Endodermal cell (in vitro differentiated cells): ENCODE measurements at places on chromosomes 1 and 21. TPM values are rescaled to one million over a fixed set of nuclear protein-coding genes. Genes with fewer than 3 reads are reported as not detected.
A peak's percentile ranks its signal among the peaks of the same experiment; 100 is the strongest.

Gene LRRIQ3
- total RNA-seq, result 0.54 to 1.6 TPM (median 1.2 TPM) in 3 replicates

DNA sequence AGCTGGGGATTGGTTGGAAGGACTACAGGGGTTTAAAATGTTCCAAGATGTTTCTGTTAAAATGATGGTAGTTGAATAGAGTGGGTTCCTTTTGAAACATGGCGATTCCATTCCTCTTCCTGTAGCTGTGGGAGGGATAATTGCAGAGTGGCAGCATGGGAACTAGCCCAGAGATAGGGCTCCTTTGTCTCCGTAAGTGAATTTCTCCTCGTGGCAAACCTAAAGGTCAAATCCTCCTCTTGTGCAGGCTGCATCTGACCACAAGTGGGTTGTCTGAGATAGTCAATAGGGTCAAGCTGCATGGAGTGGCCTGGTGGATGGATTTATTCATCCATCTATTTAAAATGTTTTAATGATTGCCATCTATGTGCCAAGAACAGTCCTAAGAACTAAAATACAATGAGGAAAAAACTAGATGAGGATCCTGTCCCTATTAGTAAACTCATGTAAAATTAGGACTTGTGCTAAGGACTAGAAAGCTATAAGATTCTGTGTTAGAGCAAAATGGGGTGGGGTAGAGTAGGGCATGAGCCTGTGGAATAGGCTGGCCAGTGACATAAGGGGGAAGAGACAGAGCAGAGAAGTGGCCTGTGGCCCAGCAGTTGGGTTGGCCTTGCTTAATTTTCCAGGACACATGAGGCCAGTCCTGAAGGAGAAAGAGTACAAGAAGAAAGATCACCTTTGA is 89.1 kb upstream of the IVNS1ABP start:
- no peak for DNase-seq

DNA sequence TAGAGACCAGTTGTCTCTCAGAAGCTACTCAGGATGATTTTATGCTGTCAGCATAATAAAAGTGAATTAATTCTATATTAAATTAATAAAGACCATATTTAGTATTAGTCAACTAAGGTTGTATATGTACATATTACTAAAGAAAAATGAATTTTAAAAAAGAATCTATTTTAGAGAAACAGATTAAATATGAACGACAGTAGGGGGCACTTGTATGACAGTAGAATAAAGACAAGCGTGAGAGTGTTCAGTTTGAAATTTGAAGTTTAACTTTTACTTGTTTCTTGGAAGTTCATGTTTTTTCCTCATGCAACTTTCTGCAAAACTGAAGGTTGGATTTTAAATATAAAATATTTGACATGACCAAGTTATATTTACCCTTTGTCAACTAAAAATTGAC is 67.9 kb upstream of the MACF1 start:
- DNase-seq, result no peak

Gene GUCA2A
- total RNA-seq, result 1.0 to 1.4 TPM in 2 of 3 replicates, not detected in the other

DNA sequence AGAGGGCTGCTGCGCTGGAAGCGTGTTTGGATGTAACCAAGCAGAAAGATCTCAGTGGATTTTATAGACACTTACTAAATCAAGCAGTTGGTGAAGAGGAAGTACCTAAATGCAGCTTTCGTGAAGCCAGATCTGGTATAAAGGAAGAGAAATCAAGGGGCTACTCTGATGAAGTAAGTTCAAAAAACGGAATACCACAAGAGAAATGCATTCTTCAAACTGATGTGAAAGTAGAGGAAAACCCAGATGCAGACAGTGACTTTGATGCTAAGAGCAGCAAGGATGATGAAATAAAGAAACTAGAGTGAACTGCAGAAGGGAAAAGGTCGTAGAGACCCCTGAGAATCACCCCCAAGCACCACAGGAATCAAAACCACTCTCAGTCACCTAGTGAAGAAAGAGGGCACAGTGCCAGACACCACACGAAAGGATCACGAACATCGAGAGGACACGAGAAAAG is 40.8 kb upstream of the NEXN start:
- no peak for DNase-seq

- DNase-seq, result peak; percentile 71
These were observed 11.9 kb upstream of the ZBTB21 start for GRCh38 chr21:42022091-42022430.

Gene EPS8L3
- not detected in 3 replicates for total RNA-seq

DNA sequence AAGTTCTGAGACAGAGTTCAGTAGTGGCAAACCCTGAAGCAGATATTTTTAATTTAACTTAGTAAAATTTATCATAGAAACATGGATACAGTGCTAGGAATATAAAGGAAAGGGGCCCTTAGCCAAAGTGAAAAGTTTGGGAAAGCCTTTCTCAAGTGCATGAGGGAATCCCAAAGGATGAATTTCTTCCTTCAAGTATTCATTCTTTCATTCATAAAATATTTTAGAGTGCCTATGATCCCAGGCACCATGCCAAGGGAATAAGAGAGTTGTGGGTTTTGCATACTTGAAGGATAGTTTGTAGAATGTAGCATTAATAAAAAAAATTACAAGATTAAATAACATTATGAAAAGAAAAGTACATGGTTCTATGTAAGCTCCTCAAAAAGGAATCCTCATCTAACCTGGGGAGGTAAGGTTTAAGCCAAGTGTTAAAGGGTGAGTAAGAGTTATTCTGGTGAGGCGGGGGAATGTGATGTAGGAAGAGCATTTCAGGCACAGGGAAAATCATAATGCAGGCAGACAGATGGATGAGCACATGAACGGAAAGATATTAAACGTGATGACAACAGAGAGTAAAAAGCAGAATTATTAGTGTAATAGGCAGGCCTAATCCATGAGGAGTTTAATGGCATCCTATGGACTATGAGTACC is 40.4 kb upstream of the NTNG1 start:
- no peak for DNase-seq
